Anterior cingulate cortex (tissue), 58 donors: ENCODE measurements at places on chromosomes 5 and 9.
A peak's percentile ranks its signal among the peaks of the same experiment; 100 is the strongest.

DNA sequence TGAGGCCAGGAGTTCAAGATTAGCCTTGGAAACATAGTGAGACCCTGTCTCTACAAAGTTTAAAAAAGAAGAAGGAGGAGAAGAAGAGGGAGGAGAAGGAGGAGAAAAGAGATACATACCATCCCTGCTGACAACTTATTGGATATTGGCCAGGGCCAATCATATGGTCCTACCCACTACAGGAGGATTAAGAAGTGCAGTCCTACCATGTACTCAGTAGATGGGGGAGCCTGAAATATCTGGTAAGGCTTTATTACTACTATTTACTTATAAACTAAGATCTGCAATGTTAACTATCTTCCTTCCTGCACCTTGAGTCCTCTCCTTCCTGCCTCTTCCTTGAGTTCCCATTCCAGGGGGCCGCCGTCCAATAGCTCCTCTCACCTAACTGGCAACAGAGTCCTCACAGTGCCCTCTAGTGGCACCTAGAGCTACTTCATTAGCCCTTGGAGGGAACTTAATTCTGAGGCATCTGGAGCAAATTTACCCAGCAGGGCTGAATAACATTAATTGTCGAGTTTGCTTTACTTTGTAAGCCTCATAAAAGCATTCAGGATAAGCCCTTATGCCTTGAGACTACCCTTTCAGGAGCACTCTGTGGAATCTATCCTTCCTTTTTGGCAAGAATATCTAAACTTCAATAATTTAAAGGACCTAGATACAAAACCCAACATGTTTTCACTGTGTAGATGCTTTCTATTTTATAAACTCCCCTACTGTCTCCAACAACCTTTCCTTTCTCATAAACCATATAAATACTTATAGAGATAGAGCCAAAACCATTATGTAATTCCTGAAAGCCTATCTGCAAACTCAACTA is 39.1 kb upstream of the RANBP6 start:
- peak; percentile 26 for DNase-seq

- DNase-seq = no peak
These were observed 66.3 kb downstream of the ERBIN start for GRCh38 chr5:65992630-65993029.

- DNase-seq = no peak
These were observed 37.1 kb upstream of the SH3TC2 start for GRCh38 chr5:149099920-149100319.

DNA sequence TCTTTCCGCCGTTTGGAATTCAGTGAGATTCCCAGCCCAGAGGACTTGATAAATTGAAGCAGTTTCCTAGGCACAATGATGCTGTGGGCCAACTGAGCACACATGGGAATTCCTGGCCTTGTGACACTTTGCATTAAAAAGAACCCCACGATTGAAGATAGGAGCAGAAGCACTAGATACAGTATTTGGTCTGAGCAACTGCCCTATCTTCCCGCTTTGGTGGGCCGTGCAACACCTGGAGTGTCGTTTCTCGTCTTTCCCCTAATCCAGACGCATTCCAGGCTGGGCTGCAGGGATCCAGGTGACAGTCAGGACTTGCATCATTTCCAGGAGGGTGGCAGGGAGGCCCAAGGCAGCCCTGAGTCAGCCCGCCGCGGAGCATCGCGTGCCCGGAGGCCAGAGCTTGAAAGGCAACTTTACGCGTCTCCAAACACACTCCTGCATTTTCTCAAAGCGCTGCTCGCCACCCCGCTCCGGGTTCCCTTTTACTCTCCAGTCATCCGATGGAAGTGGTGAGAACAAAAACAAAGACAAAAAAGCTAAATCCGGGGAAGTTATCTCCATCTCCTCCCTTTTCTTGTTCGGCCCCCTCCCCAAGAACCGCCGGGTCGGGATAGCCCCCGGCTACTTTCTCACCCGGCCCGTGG is 753 bp upstream of the STC2 start:
- no peak for DNase-seq

- DNase-seq = no peak
These were observed 69.5 kb upstream of the IER5L start for GRCh38 chr9:129247285-129248153.

DNA sequence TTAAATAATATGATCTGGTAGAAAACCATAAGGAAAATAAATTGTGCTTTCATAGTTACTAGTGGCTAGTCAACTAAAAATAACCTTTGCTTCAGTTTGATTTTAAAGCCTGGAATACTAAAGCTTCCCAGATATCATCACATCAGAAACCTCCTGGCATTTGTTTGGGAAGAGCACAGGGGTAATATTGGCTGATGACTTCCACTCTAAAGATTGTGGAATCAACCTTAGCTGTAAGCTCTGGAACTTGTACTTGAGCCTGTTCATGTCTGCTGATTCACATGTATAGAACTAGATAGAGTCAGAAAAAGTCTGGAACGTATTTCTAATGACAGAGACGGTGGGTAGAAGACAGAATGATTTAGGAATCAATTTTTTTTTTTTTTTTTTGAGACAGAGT is 345.0 kb downstream of the CWC27 start:
- no peak for DNase-seq
